ENCODE measurements at places on chromosomes 6 and 20. TPM values are rescaled to one million over a fixed set of nuclear protein-coding genes. Genes with fewer than 3 reads are reported as not detected.

Gene SSTR4
- total RNA-seq: not detected

Gene SIRPG
- total RNA-seq: not detected

Gene SLC17A1
- not detected for total RNA-seq

Gene PDYN
- total RNA-seq: not detected

Gene DCBLD1
- 29.3 TPM for total RNA-seq

Gene HAO1
- not detected for total RNA-seq

Gene LHFPL5
- total RNA-seq: not detected

Gene CD93
- under 0.01 TPM for total RNA-seq

Gene MLIP
- not detected for total RNA-seq

Gene LINC00237
- not detected for total RNA-seq

Gene CTAGE9
- not detected for total RNA-seq

Gene TAGAP
- not detected for total RNA-seq

Gene WTAP
- total RNA-seq: 57.6 TPM

Gene BCAS1
- total RNA-seq: not detected

Gene SRSF12
- 1.1 TPM for total RNA-seq

Gene HLA-DRB5
- total RNA-seq: not detected

Gene CYP39A1
- total RNA-seq: 1.8 TPM

Gene ADGRF1
- 12.9 TPM for total RNA-seq

Gene MAP7
- 17.7 TPM for total RNA-seq

Gene LAMP5
- total RNA-seq: not detected

Gene SLC22A7
- not detected for total RNA-seq

Gene LBP
- total RNA-seq: not detected

Gene C6orf141
- total RNA-seq: 21.5 TPM

Gene COL12A1
- 205 TPM for total RNA-seq

Gene AHCY
- total RNA-seq: 263 TPM

Gene HCRTR2
- total RNA-seq: not detected

Gene TRAPPC3L
- total RNA-seq: not detected

Gene KHDC1
- total RNA-seq: 2.2 TPM

Gene TRIM10
- total RNA-seq: not detected

Gene HCK
- not detected for total RNA-seq

Gene SLC22A3
- 2.5 TPM for total RNA-seq

Gene GPR6
- not detected for total RNA-seq

Gene SPTLC3
- 10.9 TPM for total RNA-seq

Gene LY6G5C
- 0.76 TPM for total RNA-seq

Gene STX11
- 0.15 TPM for total RNA-seq

Gene MACROD2
- 0.16 TPM for total RNA-seq

Gene STX16
- 15.7 TPM for total RNA-seq

Gene ELOVL2
- not detected for total RNA-seq

Gene TINAG
- total RNA-seq: not detected

Gene BTNL2
- not detected for total RNA-seq

Gene PTPRT
- under 0.01 TPM for total RNA-seq

Gene ACTL10
- total RNA-seq: 3.4 TPM

Gene LPIN3
- total RNA-seq: 9.3 TPM

Gene PRRC2A
- total RNA-seq: 88.0 TPM

Gene RAB32
- 132 TPM for total RNA-seq

Gene CST9L
- not detected for total RNA-seq

Gene ADGB
- not detected for total RNA-seq

Gene IFT52
- 18.2 TPM for total RNA-seq

Gene GGTLC1
- total RNA-seq: not detected

Gene COL10A1
- 0.08 TPM for total RNA-seq

Gene OVOL2
- total RNA-seq: 14.6 TPM

Gene SDCBP2
- total RNA-seq: 11.3 TPM

Gene TNXB
- 0.23 TPM for total RNA-seq

Gene TMEM244
- total RNA-seq: not detected

Gene PRSS35
- total RNA-seq: not detected

Gene EYS
- 0.27 TPM for total RNA-seq

Gene PAK5
- not detected for total RNA-seq

Gene LY86
- total RNA-seq: not detected
